Fibroblast of pulmonary artery (primary cell): ENCODE measurements at places on chromosomes 16 and 17.

GRCh38 chr17:57634713-57635465 is 110.2 kb downstream of the CCDC182 start:
- peak; percentile 4 for DNase-seq

- no peak for DNase-seq
Observed at GRCh38 chr16:23278031-23278430, 24.1 kb upstream of the SCNN1B start.

DNA sequence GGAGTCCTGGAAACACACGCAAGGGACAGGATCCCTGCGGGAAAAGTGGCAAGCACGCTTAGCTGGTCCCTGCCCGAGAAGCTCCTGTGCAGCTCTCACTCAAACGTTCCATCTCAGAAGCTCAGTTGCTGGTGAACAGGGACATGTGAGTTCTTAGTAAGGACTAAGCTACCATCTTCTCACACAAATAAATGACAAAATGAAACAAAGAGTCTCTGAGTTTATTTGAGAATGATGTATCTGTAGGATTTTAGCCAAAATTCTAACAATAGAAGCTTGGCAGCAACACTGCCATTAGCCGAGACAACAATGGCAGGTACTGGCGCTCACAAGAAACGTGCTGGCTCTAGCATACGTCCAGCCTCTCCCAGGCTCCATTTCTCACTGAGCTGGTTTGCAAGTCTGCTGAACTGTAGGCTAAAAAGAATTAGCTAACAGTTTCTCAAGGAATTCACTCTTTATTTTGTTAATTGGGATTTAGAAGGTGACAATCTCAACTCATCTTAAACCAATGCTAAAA is 90.2 kb downstream of the VPS53 start:
- peak; percentile 41 for DNase-seq

GRCh38 chr17:68600067-68600930 is 868 bp downstream of the FAM20A start:
- DNase-seq: no peak
